ENCODE measurements at places on chromosomes 5 and 9. TPM values are rescaled to one million over a fixed set of nuclear protein-coding genes. Genes with fewer than 3 reads are reported as not detected.

Gene MEF2C
- not detected for total RNA-seq

Gene OR1L4
- not detected for total RNA-seq

Gene PDE6A
- total RNA-seq, result 0.25 TPM

Gene FAM153A
- not detected for total RNA-seq
